ENCODE measurements at places on chromosomes 1 and 21. TPM values are rescaled to one million over a fixed set of nuclear protein-coding genes. Genes with fewer than 3 reads are reported as not detected.

Gene NPR1
- total RNA-seq: 32.4 TPM

Gene PLA2G2F
- total RNA-seq: not detected

Gene C1QC
- total RNA-seq: 198 TPM

Gene DRAM2
- 47.6 TPM for total RNA-seq

Gene LCE2C
- total RNA-seq: not detected

- peak; percentile 91 for DNase-seq
- peaks cover under 1% of the 10 kb centered on the region for H3K36me3 ChIP-seq
- H3K4me1 ChIP-seq: peaks cover 63% of the 10 kb centered on the region
- H3K27ac ChIP-seq: peak overlapping the region; percentile 88
- no peaks in the 10 kb centered on the region for H3K27me3 ChIP-seq
These were observed 3.0 kb downstream of the ATP2B4 start for GRCh38 chr1:203629507-203630082.

GRCh38 chr1:147750618-147751217 is 9.7 kb downstream of the GJA5 start:
- no peaks in the 10 kb centered on the region for H3K36me3 ChIP-seq
- no peaks in the 10 kb centered on the region for H3K4me1 ChIP-seq
- DNase-seq: no peak
- H3K27me3 ChIP-seq: no peaks in the 10 kb centered on the region
- no peak overlapping the region for H3K4me3 ChIP-seq

- H3K27ac ChIP-seq: no peak overlapping the region
- H3K4me1 ChIP-seq: no peaks in the 10 kb centered on the region
- H3K27me3 ChIP-seq: no peaks in the 10 kb centered on the region
- no peak overlapping the region for H3K4me3 ChIP-seq
- H3K36me3 ChIP-seq: no peaks in the 10 kb centered on the region
- no peak for DNase-seq
These were observed 65.0 kb downstream of the LPAR3 start for GRCh38 chr1:84827976-84828375.

- no peak overlapping the region for H3K4me3 ChIP-seq
- no peak for DNase-seq
- peaks cover 6% of the 10 kb centered on the region for H3K4me1 ChIP-seq
- no peaks in the 10 kb centered on the region for H3K27me3 ChIP-seq
- peak overlapping the region; percentile 7 for H3K27ac ChIP-seq
These were observed 49.8 kb upstream of the RCC1 start for GRCh38 chr1:28456078-28456477.

GRCh38 chr1:64029037-64029436 is 174.4 kb upstream of the UBE2U start:
- no peaks in the 10 kb centered on the region for H3K27me3 ChIP-seq
- H3K27ac ChIP-seq: no peak overlapping the region
- no peaks in the 10 kb centered on the region for H3K4me1 ChIP-seq
- H3K36me3 ChIP-seq: no peaks in the 10 kb centered on the region
- DNase-seq: no peak
- H3K4me3 ChIP-seq: no peak overlapping the region

DNA sequence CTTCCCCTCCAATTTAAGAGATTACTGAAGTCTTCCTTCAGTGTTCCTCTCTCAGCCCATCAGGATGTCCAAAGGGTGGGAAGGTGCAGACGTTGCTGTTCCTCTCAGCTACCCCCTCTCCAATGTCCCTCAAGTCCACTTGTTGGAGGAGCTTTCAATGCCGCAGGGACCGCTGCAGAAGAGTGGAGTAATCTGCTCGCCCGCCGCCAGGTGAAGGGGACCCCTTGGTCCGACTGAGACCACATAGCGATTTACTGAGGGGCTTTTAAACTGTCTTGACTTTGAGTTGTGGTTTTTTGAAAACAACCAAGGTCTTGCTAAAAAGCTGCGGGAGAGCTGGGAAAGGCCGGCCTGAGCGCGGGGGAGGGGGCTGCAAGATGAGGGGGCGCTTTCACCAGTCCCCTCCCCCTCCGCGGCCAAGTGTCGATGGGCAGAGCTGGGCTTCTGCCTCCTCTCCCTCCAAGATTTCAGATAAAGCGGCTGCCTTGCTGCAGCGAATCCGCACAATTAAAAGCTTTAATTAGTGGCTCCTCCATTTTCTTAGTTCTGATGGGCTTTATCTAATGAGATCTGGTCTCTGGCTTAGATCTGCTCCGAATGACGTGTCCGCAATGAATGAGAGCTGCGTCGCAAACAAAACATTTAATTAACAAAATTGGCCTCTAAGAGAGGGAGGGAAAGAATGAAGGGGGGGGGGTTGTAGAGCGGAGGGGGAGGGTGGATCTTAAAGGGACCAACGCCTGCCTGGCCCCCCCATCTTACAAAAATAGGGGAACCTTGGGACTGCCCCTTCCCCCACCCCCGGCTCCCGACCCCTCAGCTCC is 5.9 kb downstream of the LMO4 start:
- DNase-seq: peak; percentile 67
- peak overlapping the region; percentile 58 for H3K4me3 ChIP-seq
- peak overlapping the region; percentile 97 for H3K27ac ChIP-seq
- peaks cover 65% of the 10 kb centered on the region for H3K4me1 ChIP-seq
- H3K36me3 ChIP-seq: peaks cover 3% of the 10 kb centered on the region
- H3K27me3 ChIP-seq: no peaks in the 10 kb centered on the region

DNA sequence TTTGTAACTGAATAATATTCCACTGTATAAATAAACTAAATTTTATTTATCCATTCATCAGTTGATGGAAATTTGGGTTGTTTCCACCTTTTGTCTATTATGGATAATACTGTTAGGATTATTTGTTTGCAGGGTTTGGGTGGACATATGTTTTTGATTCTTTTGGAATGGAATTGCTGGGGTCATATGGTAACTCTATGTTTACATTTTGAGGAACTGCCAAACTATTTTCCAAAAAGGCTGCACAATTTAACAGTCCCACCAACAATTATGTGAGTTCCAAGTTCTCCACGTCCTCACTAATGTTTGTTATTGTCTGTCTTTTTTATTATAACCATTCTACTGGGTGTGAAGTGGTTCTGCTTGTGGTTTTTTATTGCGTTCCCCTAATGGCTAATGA is 4.3 kb upstream of the SERBP1 start:
- no peaks in the 10 kb centered on the region for H3K27me3 ChIP-seq
- DNase-seq: no peak
- no peaks in the 10 kb centered on the region for H3K4me1 ChIP-seq
- no peak overlapping the region for H3K4me3 ChIP-seq
- no peaks in the 10 kb centered on the region for H3K36me3 ChIP-seq
- H3K27ac ChIP-seq: peak overlapping the region; percentile 31

GRCh38 chr1:15797614-15798390 is 9.6 kb downstream of the UQCRHL start:
- no peaks in the 10 kb centered on the region for H3K27me3 ChIP-seq
- no peak overlapping the region for H3K4me3 ChIP-seq
- DNase-seq: no peak
- peaks cover 26% of the 10 kb centered on the region for H3K4me1 ChIP-seq
- H3K27ac ChIP-seq: peak overlapping the region; percentile 31

DNA sequence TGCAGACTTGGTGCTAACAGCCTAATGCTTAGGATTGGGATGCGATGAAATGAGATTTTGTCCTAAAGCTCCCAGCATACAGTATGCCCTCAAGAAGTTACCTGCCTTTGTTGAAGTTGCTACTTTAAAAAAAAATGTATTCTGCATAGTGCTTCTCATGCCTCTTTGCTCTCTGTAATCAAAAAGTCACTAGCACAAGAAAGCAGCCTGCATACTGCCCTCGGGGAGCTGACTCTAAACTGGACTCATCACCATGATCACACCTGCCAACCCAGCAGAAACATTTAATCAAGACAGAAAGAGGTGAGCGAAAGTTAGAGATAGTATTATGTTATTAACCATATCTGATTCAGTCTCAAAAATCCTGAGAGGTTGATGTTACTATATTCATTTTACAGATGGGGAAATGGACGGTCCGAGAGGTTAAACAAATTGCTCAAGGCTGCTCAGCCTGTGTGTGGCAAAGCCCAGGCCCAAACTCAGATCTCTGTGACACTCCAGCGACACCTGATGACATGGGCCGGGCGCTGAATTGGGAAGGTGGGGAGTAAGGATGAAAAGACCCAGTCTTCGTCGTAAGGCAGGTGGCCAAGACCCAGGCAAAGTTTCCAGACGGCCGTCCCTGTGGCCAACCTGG is 1.1 kb downstream of the BATF3 start:
- no peaks in the 10 kb centered on the region for H3K36me3 ChIP-seq
- H3K27me3 ChIP-seq: peaks cover 12% of the 10 kb centered on the region
- no peak for DNase-seq

DNA sequence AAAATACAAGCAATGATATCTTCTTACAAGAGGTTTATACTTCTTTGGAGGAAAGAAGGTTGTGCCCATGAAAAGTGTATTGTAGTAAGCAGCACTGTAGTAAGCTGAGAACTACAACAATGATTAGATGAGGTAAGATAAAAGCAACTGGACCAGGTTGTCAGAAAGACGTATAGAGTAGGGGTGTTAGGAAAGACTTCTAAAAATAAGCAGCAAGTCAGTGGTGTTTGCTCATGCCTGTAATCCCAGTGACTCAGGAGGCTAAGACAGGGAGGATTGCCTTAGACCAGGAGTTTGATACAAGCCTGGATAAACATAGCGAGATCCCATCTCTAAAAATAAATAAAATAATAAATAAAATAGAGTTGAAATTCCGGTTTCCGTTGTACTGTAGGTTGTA is 4.3 kb upstream of the OR10X1 start:
- DNase-seq: no peak
- no peaks in the 10 kb centered on the region for H3K36me3 ChIP-seq
- H3K27ac ChIP-seq: no peak overlapping the region
- no peaks in the 10 kb centered on the region for H3K27me3 ChIP-seq
- no peak overlapping the region for H3K4me3 ChIP-seq

- H3K36me3 ChIP-seq: no peaks in the 10 kb centered on the region
- no peak overlapping the region for H3K4me3 ChIP-seq
- DNase-seq: peak; percentile 19
- H3K27me3 ChIP-seq: peaks cover 22% of the 10 kb centered on the region
- no peaks in the 10 kb centered on the region for H3K4me1 ChIP-seq
These were observed 453.8 kb downstream of the PTPRU start for GRCh38 chr1:29690156-29690555.

- DNase-seq: no peak
- peak overlapping the region; percentile 22 for H3K27ac ChIP-seq
- no peak overlapping the region for H3K4me3 ChIP-seq
- H3K36me3 ChIP-seq: no peaks in the 10 kb centered on the region
These were observed 34.9 kb downstream of the SSBP3 start for GRCh38 chr1:54371038-54371941.

DNA sequence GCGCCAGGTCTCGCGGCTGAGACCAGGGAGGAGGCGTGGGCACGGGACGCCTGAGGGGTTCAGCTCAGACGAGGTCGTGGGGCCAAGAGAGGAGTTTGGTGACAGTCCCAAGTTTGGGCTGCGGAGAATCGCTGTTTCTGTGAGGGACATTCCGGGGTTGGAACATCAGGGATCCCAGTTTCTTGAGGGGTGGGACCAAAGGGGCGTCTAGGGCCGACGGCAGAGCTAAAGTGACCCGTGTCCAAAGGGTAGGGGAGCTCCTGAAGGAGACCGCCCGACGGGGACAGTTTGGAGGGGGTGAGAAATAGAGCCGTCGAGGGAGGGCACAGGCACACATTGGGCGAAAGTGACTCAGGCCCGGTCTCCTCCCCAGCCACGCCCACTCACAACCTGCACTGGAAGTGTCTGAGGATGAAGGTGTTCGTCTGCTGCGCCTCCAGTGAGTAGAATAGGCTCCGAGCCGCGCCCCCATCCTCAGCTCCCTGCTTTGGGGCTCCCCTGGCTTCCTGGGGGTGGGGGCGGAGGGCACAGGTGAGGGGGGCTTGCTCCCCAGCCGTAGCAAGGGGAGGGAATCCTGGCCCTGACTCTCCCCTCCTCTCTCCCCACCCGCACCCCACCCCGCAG is 7.0 kb downstream of the EFNA3 start:
- peak; percentile 85 for DNase-seq
- no peaks in the 10 kb centered on the region for H3K36me3 ChIP-seq
- H3K27ac ChIP-seq: peak overlapping the region; percentile 86
- peaks cover 31% of the 10 kb centered on the region for H3K27me3 ChIP-seq

GRCh38 chr1:209349363-209350308 is 233.9 kb upstream of the CAMK1G start:
- H3K4me3 ChIP-seq: no peak overlapping the region
- H3K27ac ChIP-seq: peak overlapping the region; percentile 37
- no peak for DNase-seq
- H3K27me3 ChIP-seq: no peaks in the 10 kb centered on the region
- no peaks in the 10 kb centered on the region for H3K4me1 ChIP-seq

DNA sequence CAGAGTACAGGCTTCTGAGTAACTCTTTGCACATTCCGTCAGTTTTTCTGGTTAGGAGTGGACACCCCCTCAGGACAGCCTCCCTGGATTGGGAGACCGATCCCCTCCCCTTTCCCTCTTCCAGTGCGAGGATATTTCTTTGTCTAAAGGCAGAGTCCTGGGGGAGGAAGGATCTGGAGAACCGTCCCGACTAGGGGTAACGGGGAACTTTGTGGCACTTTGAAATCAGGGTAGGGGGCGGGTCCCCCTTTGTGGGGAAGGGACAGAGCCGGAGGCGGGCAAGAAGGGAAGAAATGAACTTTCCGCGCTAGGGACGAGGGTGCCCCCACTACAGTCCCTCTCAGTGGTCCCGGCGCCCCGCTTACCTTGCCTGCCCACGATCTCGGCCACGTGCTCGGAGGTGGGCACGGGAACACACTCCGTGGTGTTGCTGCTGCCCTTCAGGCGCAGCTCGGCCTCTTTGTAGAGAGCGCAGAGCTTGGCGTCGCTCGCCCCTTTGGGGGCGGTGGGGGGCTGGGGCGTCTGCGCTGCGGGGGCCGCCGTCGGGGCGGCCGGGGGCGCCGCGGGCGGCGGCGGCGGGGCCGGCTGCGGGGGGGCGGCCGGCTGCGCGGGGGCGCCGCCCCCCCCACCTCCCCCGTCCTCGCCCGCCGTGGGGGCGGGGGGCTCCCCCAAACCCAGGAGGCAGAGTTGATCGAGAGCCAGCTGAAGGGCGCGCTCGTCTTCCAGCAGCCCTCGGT is 917 bp downstream of the MEX3A start:
- no peaks in the 10 kb centered on the region for H3K36me3 ChIP-seq
- H3K4me1 ChIP-seq: peaks cover 42% of the 10 kb centered on the region
- peak overlapping the region; percentile 86 for H3K4me3 ChIP-seq
- DNase-seq: no peak

GRCh38 chr21:15084668-15085067 is 19.9 kb upstream of the NRIP1 start:
- no peaks in the 10 kb centered on the region for H3K27me3 ChIP-seq
- H3K36me3 ChIP-seq: no peaks in the 10 kb centered on the region
- H3K4me3 ChIP-seq: no peak overlapping the region
- DNase-seq: no peak
